Right lobe of liver (tissue), 6 donors: ENCODE measurements at places on chromosomes 5 and 9. TPM values are rescaled to one million over a fixed set of nuclear protein-coding genes. Genes with fewer than 3 reads are reported as not detected.

Gene KCNN2
- 0.60 TPM for total RNA-seq

Gene IRGM
- total RNA-seq: not detected

Gene ENTR1
- 31.0 TPM for total RNA-seq

Gene MAP1B
- total RNA-seq: 14.0 TPM

Gene OCLN
- total RNA-seq: 48.9 TPM

Gene SIT1
- 0.37 TPM for total RNA-seq

Gene ZBED3
- 6.8 TPM for total RNA-seq

Gene B4GALT1
- total RNA-seq: 99.2 TPM

DNA sequence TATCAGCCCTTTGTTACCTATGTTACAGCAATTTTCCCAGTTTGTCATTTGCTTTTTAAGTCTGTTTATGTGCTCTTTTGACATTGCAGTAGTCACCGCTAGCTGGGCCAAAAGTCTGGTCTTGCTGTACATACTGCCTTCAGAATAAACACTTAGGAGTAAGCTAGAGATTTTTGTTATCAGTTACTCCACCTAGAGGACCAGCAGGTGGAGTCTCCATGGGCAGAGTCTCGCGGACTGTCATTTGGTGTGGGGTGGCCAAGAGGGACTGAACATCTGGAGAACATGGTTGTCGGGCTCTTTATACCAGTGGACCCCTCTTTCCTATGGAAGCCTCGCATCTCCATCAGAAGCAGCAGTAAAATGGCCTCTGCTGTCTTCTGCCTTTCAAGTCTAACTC is 10.8 kb upstream of the MGAT1 start:
- H3K36me3 ChIP-seq: no peaks in the 10 kb centered on the region
- no peak for DNase-seq
- peak overlapping the region; percentile 39 for H3K4me3 ChIP-seq
- H3K27me3 ChIP-seq: no peaks in the 10 kb centered on the region
- H3K27ac ChIP-seq: peak overlapping the region; percentile 93

DNA sequence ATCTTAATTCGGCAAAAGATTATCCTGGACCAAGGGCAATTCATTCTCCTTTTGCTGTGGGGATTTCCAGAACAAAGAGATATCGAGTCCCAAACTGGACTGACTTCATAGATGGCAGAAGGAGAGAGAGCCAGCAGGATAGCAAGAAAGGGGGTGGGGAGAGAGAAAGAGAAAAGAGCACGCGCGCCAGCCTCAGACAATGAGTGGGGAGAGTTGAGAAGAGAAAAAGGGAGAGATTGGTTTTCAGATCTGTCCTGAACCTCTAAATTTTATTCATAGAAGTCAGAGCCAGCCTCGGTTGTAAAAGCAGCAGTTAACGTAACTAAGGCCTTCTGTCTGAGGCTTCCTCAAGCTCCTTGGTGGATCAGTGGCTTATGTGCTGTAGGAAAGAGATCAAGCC is 55.3 kb upstream of the ALDH1B1 start:
- no peaks in the 10 kb centered on the region for H3K4me1 ChIP-seq
- H3K36me3 ChIP-seq: no peaks in the 10 kb centered on the region
- no peaks in the 10 kb centered on the region for H3K27me3 ChIP-seq
- DNase-seq: no peak

DNA sequence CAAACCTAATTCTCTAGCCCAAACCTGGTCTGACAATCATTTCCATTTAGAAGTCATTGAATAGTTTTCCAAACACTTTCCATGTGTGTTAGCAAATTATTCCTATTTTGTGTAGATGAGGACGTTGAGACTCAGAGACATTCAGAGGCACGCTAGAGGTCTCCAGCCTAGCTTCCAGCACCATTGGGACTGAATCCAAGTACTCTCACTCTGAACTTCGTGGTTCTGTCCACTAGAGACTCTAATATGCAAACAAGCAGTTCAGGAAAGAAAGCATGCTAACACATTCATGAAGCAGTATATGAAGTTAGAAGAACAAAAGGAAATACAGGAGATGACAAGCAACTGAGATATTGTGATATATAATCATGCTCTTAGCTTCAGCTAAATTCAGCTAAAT is 354.8 kb downstream of the NTRK2 start:
- DNase-seq: no peak
- no peaks in the 10 kb centered on the region for H3K27me3 ChIP-seq
- H3K4me1 ChIP-seq: no peaks in the 10 kb centered on the region
- H3K36me3 ChIP-seq: no peaks in the 10 kb centered on the region

GRCh38 chr5:120677481-120677880 is 213.4 kb downstream of the PRR16 start:
- no peak for DNase-seq
- no peaks in the 10 kb centered on the region for H3K4me1 ChIP-seq
- H3K27ac ChIP-seq: no peak overlapping the region
- H3K36me3 ChIP-seq: no peaks in the 10 kb centered on the region
- no peaks in the 10 kb centered on the region for H3K27me3 ChIP-seq

DNA sequence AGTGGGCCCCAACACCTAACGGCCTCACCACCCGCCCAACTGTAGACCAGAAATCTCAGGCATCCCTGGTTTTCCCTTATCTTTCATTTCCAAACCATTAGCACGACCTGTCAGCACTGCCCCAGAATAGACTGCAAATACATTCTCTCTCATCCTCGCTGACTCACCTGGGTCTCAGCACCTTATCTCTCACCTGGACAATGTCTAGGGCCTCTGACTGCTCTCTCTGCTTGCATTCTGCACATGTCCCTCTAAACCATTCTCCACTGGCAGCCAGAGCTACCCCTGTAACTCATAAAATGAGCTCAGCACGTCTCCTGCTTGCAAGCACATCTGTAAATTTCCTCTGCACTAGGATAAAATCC is 12.7 kb downstream of the CKMT2 start:
- no peaks in the 10 kb centered on the region for H3K4me1 ChIP-seq
- no peak overlapping the region for H3K27ac ChIP-seq
- no peaks in the 10 kb centered on the region for H3K36me3 ChIP-seq
- no peak for DNase-seq

DNA sequence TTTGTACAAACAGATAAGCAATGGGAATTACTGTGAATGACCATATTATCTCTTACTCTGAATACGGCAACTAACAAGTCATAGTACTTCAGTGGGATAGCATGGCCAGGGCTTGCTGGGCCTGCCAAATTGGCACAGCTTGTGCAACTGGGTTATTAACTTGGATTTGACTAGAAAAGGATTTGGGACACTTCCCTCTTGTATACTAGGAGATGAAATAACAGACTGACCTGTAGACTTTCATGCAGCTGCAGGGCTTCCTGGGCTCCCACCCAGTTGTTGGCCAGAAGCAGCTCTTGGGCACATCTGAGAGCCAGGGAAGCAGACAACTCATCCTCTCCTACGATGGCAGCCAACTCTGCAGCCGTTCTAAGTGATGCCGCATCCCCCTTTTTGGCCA is 39.8 kb downstream of the CNOT8 start:
- H3K27ac ChIP-seq: no peak overlapping the region
- H3K4me1 ChIP-seq: no peaks in the 10 kb centered on the region
- peaks cover 37% of the 10 kb centered on the region for H3K36me3 ChIP-seq
- DNase-seq: peak; percentile 49

- no peak for DNase-seq
- H3K4me1 ChIP-seq: no peaks in the 10 kb centered on the region
- no peak overlapping the region for H3K4me3 ChIP-seq
- no peak overlapping the region for H3K27ac ChIP-seq
- no peaks in the 10 kb centered on the region for H3K36me3 ChIP-seq
These were observed 66.8 kb downstream of the RAB3C start for GRCh38 chr5:58649716-58650115.

DNA sequence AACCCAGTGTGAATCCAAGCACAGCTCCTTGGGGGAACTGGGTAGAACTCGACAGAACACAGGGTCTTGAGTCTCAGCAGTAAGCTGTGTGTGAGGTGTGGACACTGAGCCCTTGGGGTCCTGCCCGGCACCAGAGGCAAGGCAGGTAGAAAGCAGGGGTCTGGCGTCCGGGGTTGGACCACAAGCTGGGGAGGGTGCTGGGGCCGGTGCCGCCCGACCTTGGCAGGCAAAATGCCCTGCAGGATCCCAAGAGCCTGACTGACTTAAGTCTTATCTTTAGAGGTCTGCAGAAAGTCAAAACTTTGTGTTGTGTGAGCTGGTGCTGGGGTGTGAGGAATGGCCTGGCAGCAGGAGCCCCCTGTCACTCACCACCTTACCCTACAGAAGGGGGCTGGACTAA is 49.3 kb downstream of the HABP4 start:
- no peak for DNase-seq
- no peaks in the 10 kb centered on the region for H3K4me1 ChIP-seq
- H3K4me3 ChIP-seq: no peak overlapping the region
- H3K27ac ChIP-seq: no peak overlapping the region
- H3K27me3 ChIP-seq: no peaks in the 10 kb centered on the region
- H3K36me3 ChIP-seq: no peaks in the 10 kb centered on the region

DNA sequence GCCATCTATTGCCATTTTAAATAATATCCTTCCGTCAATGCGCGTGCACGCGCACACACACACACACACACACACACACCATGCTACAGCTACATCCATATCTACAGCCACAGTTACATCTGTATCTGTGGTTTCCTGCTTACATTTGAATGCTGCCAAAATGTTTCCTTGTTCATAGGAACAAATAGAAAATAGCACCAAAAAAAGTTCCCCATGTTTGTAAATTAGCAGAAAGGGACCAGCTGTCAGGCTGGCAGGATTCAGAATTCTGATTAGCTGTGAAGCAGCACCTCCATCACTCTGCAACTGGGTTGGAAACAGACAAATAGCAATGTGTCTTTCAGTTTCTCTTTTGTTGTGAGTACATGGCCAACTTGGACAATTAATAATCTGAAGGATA is 601.5 kb downstream of the IRX1 start:
- H3K4me3 ChIP-seq: no peak overlapping the region
- no peak overlapping the region for H3K27ac ChIP-seq
- H3K36me3 ChIP-seq: no peaks in the 10 kb centered on the region
- no peak for DNase-seq

DNA sequence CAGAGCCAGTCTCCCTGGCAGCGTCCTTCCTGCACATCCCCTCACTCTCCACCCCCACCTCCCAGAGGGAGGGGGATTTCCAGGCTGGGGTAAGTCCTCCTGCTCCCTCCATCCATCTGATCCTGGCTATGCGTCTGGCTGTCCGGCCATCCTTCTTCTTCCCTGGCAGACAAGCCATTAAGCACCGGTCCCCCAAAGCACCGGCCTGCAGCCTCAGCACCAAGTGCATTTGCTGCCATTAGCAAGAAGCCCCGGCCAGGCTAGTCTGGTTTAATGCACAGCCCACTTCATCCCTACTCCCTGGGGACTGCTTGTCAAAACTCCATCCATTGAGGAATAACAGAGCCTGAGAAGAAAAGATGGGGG is 208.7 kb upstream of the IER5L start:
- no peak for DNase-seq
- H3K4me3 ChIP-seq: no peak overlapping the region
- no peaks in the 10 kb centered on the region for H3K36me3 ChIP-seq
- no peak overlapping the region for H3K27ac ChIP-seq

DNA sequence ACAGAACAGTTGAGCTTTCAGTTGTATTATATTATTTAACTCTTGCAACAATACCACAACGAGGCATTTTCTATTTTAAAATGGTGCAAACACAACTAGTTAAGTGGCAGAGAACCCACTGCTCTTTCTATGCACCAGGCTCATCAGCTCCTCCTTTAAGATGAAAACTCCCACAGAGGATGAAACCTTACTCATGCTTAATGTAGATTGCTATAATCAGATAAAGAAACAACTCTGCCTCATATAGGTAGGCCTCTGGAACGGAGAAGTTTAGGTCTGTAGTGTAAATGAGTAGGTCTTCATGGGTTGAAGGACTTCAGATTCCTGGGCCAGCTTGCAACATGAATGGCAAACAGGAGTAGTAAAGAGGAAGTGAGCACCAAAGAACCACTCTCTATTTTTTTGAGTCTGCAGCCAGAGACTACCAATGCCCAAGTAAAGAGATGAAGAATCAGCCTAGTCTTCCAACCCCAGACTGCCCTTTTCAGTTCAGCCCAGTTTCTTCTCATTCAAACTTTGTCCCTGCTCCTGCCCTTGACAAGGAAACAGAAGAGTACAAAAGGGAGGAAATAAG is 33.9 kb downstream of the HACD4 start:
- DNase-seq: no peak
- no peak overlapping the region for H3K4me3 ChIP-seq
- H3K36me3 ChIP-seq: no peaks in the 10 kb centered on the region
- H3K27ac ChIP-seq: no peak overlapping the region
- H3K4me1 ChIP-seq: no peaks in the 10 kb centered on the region

DNA sequence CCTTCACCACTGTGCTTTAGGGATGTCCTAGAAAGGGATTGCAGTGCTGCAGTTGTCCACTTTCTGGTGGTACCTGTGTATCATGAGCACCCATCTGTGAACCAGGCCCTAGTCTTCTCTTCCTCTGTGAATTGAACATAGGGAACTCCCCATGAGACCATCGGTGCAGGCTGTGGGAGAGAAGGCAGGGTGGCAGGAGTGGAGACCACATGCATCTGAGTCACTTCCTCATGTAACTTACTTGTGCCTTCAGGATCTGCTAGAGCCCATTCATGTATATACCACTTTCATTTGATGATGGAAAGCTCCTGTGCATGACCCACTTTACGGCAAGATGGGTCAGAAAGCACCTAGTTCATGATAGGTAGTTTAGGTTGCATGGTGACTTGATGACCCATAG is 478.1 kb upstream of the CDH9 start:
- no peak overlapping the region for H3K4me3 ChIP-seq
- no peaks in the 10 kb centered on the region for H3K4me1 ChIP-seq
- DNase-seq: no peak
- H3K36me3 ChIP-seq: no peaks in the 10 kb centered on the region
- no peaks in the 10 kb centered on the region for H3K27me3 ChIP-seq

GRCh38 chr9:133463234-133463863 is 3.6 kb downstream of the CACFD1 start:
- DNase-seq: no peak
- H3K36me3 ChIP-seq: peaks cover 25% of the 10 kb centered on the region
- H3K4me1 ChIP-seq: peaks cover 12% of the 10 kb centered on the region
- no peak overlapping the region for H3K4me3 ChIP-seq
- no peaks in the 10 kb centered on the region for H3K27me3 ChIP-seq

- no peaks in the 10 kb centered on the region for H3K36me3 ChIP-seq
- no peaks in the 10 kb centered on the region for H3K27me3 ChIP-seq
- DNase-seq: no peak
- no peak overlapping the region for H3K27ac ChIP-seq
- H3K4me3 ChIP-seq: no peak overlapping the region
These were observed 138.1 kb downstream of the EMB start for GRCh38 chr5:50302815-50303490.

GRCh38 chr5:79754865-79755555 is 65.4 kb downstream of the CMYA5 start:
- H3K4me3 ChIP-seq: peak overlapping the region; percentile 17
- H3K4me1 ChIP-seq: peaks cover 2% of the 10 kb centered on the region
- H3K27ac ChIP-seq: peak overlapping the region; percentile 89

DNA sequence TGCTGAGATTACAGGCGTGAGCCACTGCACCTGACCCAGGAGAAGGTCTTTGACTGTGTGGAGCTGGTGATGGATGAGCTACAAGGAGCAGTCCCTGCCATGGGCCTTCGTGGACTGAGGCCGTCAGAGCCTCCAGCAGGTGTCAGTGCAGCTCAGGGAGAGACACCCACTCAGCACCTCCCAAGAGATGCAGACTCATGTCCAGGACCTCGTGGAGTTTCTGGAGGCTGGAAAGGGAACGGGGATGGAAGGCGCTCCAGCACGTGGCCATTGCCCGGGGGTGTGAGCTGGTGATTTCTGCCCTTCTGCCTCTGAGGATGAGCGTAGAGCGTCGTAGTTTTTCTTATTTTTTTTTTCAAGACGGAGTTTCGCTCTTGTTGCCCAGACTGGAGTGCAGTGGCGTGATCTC is 9.5 kb downstream of the TOR4A start:
- H3K4me1 ChIP-seq: no peaks in the 10 kb centered on the region
- H3K4me3 ChIP-seq: no peak overlapping the region
- no peaks in the 10 kb centered on the region for H3K27me3 ChIP-seq
- no peaks in the 10 kb centered on the region for H3K36me3 ChIP-seq
- no peak overlapping the region for H3K27ac ChIP-seq
